Astrocyte (in vitro differentiated cells and primary cell): ENCODE measurements at places on chromosomes 11 and 22. TPM values are rescaled to one million over a fixed set of nuclear protein-coding genes. Genes with fewer than 3 reads are reported as not detected.
A peak's percentile ranks its signal among the peaks of the same experiment; 100 is the strongest.

The TRIM49D2 gene
- not detected in 2 replicates for total RNA-seq

The ZNF280A gene
- 0.09 TPM in 1 of 2 replicates, not detected in the other for total RNA-seq

The PKDREJ gene
- total RNA-seq, result not detected in 2 replicates

The DAGLA gene
- total RNA-seq, result 5.5 and 5.6 TPM in 2 replicates

DNA sequence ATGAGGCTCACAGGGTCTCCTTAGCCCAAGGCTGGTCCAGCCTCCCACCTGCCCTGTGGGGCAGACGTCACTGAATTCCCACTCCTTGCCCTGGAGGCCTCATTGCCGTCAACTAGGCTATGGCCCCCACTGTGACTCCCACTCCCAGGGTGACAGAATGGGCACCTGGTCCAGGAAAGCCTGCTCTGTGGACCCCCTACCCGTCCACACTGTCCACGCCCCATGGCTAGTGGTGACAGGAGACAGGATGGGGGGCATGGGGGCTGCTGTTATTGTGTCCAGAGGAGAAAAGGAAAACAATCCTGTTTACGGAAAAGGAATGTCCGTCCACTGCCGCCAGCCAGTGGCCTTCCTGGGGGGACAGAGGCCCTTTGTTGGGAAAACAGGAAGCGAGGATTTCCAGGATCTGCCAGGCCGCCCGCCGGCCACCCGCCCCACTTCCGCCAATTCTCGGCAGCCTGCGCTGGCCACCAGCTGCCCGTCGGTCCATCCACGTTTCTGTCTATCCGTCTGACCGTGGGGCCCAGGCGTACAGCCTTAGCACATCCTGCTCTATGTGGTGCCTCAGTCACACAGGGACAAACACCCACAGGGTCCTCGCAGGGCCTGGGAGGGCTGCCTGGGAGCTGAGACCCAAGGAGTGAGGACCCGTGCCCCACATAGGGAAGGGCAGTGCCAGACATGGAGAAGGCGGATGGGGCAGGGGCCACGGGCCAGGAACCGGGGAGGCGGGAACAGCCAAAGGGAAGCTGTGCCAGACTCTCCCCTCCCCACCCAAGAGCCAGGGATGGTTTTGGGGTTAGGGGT is 19.5 kb downstream of the CRELD2 start:
- no peak for DNase-seq
- H3K27me3 ChIP-seq, result no peaks in the 10 kb centered on the region
- peaks cover 18% of the 10 kb centered on the region for H3K4me1 ChIP-seq
- no peak overlapping the region for H3K4me3 ChIP-seq
- no peaks in the 10 kb centered on the region for H3K36me3 ChIP-seq

GRCh38 chr22:20191803-20192202 is 40.9 kb upstream of the CCDC188 start:
- no peaks in the 10 kb centered on the region for H3K27me3 ChIP-seq
- H3K27ac ChIP-seq, result no peak overlapping the region

DNA sequence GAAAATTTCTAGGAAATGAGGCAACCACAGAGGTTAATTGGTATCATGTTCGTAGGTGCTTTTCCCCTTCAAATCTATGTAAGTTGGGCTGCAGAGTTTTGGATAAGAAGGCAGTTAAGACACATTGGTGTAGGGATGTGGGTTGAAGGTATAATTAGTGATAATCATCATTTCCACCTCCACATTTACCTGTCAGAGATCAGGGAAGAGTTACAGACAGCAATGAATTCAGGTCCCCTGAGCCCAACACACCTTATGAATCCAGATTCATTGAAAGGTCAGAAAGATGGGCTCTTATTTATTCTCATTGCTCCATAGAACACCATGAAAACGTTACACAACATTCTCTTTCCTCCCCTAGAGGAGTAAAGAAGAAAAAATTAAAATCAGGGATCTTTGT is 308.7 kb downstream of the C11orf87 start:
- no peaks in the 10 kb centered on the region for H3K36me3 ChIP-seq
- peaks cover 4% of the 10 kb centered on the region for H3K4me1 ChIP-seq
- H3K27ac ChIP-seq, result no peak overlapping the region
- DNase-seq, result no peak

DNA sequence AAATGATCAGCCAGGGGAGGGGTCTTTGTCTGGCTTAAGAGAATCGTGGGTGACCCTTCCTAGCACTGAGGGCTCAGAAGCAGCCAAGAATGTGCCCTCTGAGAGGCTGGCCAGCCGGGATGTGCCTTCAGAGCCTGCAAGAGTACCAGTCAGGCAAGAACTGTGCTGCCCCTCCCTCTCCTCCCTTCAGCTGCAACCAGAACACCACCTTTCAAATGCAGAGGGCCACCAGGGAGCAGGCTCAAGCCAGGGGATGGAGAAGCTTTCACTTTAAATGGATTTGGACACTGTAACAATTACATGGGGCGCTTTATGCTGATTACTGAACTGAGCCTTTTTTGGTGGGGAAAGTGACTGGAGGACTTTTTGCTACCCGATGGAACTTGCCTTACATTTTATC is 44.9 kb upstream of the TENM4 start:
- DNase-seq, result no peak
- no peak overlapping the region for H3K4me3 ChIP-seq
- no peaks in the 10 kb centered on the region for H3K4me1 ChIP-seq
- peaks cover 8% of the 10 kb centered on the region for H3K27me3 ChIP-seq
- H3K36me3 ChIP-seq, result no peaks in the 10 kb centered on the region
- H3K27ac ChIP-seq, result no peak overlapping the region

- DNase-seq, result no peak
- H3K27ac ChIP-seq, result peak overlapping the region; percentile 88
- no peaks in the 10 kb centered on the region for H3K27me3 ChIP-seq
Measured at GRCh38 chr11:27210531-27210930, 152.5 kb downstream of the CCDC34 start.

DNA sequence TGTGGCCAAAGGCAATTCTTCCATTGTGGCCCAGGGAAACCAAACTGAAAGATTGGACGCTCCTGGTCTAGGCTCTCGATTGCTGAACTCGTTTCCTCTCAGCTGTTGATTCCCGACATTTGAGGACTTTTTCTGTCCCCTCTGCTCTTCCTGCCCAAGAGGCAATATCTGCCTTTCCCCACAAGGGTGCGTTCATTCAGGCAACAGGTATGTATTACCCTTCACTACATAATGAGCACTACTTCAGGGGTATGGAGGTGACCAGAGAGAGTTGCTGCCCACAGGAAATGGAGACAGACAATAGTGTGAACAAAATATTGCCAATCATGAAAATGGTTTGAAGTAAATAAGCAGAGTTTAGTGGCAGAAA is 8.2 kb downstream of the PTH start:
- no peaks in the 10 kb centered on the region for H3K4me1 ChIP-seq
- no peaks in the 10 kb centered on the region for H3K36me3 ChIP-seq
- H3K4me3 ChIP-seq, result no peak overlapping the region
- DNase-seq, result no peak
- no peak overlapping the region for H3K27ac ChIP-seq

- peaks cover 6% of the 10 kb centered on the region for H3K27me3 ChIP-seq
- no peaks in the 10 kb centered on the region for H3K36me3 ChIP-seq
- DNase-seq, result no peak
- H3K27ac ChIP-seq, result no peak overlapping the region
- H3K4me3 ChIP-seq, result no peak overlapping the region
Measured at GRCh38 chr11:44496391-44496790, 69.1 kb upstream of the CD82 start.

- no peaks in the 10 kb centered on the region for H3K27me3 ChIP-seq
- no peak overlapping the region for H3K4me3 ChIP-seq
- H3K36me3 ChIP-seq, result peaks cover 8% of the 10 kb centered on the region
- DNase-seq, result no peak
Measured at GRCh38 chr11:45929486-45930030, 7.1 kb downstream of the LARGE2 start.

DNA sequence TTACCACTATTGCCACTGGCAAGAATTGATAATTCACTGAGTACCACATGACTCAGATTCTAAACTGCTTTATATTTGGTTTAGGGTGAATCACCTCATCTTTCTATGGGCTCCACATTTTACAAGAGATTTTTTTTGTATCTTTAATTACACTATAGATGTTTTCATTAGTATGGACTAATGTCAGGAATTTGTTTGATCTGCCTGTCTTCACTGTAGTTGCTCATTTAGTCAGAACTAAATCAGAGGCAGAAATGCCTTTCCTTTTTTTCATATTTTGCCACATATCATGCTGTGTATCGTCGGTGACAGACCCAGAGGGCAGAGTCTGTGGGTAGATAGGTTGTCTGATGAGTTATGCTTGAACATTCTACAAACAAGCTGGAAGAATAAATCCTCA is 524.1 kb downstream of the METTL15 start:
- H3K36me3 ChIP-seq, result no peaks in the 10 kb centered on the region
- no peak overlapping the region for H3K4me3 ChIP-seq
- H3K27ac ChIP-seq, result no peak overlapping the region
- peak; percentile 28 for DNase-seq
- no peaks in the 10 kb centered on the region for H3K27me3 ChIP-seq

DNA sequence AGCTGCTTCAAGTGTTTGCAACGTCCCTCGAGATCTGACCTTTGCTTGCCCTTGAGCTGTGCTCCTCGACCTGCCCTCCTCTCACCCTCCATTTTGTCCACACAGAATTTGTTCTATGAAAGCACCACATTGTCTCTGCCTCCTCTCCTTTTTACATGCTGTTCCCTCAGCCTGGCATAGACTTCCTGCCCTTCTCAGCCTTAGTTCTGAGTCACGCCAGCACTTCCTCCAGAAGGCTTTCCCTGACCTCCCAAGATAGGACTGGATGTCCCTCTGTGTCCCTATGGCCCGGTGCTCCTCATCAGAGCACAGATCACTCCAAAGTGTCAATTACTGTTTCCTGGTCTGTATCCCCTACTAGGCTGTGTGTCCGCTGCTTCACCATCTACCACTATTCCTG is 16.2 kb downstream of the JHY start:
- no peak for DNase-seq
- no peaks in the 10 kb centered on the region for H3K27me3 ChIP-seq
- no peak overlapping the region for H3K27ac ChIP-seq
- peaks cover 8% of the 10 kb centered on the region for H3K4me1 ChIP-seq
- no peaks in the 10 kb centered on the region for H3K36me3 ChIP-seq
- H3K4me3 ChIP-seq, result no peak overlapping the region

DNA sequence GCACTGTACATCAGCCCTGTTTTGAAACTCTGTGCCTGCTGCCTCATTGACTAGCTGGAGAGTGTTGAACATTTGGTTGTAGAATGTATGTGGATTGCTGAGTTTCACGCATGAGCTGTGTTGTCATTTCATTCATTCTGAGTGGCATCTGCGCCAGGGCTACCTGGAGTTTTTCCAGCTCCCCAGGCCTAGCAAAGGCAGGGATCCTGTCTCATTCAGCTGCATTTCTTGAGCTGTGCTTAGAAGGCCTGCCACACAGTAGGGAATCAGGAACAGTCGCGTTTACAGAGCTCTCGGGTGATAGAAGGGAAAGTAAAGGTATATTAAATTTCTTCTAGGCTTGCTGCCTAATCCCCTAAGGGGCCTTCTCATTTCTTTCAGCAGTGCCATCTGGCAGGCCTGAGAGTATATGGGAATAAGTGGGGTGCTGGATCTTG is 44.3 kb downstream of the PTPRJ start:
- no peak overlapping the region for H3K4me3 ChIP-seq
- H3K27me3 ChIP-seq, result no peaks in the 10 kb centered on the region
- no peak for DNase-seq
- H3K4me1 ChIP-seq, result peaks cover 11% of the 10 kb centered on the region
- H3K36me3 ChIP-seq, result no peaks in the 10 kb centered on the region
- H3K27ac ChIP-seq, result no peak overlapping the region
